Pancreas (tissue), 10 donors: ENCODE measurements at places on chromosomes 1 and 21. TPM values are rescaled to one million over a fixed set of nuclear protein-coding genes. Genes with fewer than 3 reads are reported as not detected.
A peak's percentile ranks its signal among the peaks of the same experiment; 100 is the strongest.

GRCh38 chr1:78003882-78004718, 639 bp upstream of the DNAJB4 start:
- peak overlapping the region; percentile 97 for H3K27ac ChIP-seq
- H3K4me3 ChIP-seq = peak overlapping the region; percentile 51
- DNase-seq = no peak

LCE1E gene
- not detected for total RNA-seq

- DNase-seq = no peak
- no peaks in the 10 kb centered on the region for H3K36me3 ChIP-seq
- no peak overlapping the region for H3K4me3 ChIP-seq
- no peak overlapping the region for H3K27ac ChIP-seq
- H3K4me1 ChIP-seq = no peaks in the 10 kb centered on the region
- H3K27me3 ChIP-seq = no peaks in the 10 kb centered on the region
Observed at GRCh38 chr1:23194119-23194984, 22.9 kb downstream of the HTR1D start.

DNA sequence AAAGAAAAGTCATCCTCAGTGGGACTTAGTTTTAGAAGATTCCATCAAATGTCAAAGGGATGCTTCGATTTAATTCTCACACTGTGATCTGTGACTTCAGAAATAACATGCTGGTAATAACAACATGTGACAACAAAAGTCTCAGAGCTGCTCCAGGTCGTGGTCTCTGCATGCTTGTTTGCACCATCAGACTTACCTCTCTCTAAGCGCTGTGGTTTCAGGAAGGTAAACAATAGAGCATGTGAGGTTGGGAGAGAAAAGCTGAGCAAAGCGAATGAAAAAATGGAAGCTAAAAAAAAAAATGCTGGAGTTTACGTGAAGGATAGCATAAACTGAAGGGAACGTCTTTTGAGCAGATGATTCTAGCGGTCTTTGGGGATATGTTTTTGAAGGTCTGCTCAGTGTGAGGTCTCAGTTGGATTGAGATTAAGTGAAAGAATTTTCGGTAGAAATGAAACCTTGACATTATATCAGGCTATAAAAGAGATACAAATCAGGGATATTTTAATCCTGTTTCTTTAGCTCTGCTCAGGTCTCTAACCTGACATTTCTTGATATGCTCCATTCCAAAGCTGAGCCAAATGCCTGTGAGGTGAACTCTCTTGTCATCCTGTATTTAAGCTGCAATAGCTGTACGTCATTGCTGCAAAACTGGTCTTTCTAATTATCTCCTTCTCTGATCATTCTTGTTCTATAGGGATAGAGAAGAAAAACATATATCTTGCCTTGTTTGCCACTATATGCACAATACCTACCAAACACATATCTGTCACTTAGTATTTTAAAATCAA, 86.5 kb downstream of the C1orf21 start:
- H3K4me1 ChIP-seq = no peaks in the 10 kb centered on the region
- no peaks in the 10 kb centered on the region for H3K36me3 ChIP-seq
- H3K27ac ChIP-seq = no peak overlapping the region
- no peaks in the 10 kb centered on the region for H3K27me3 ChIP-seq

EFNA3 gene
- 0.56 TPM for total RNA-seq

GRCh38 chr1:34929497-34929852, at the start of gene DLGAP3:
TSS of gene DLGAP3 (minus strand) at chr1:34929650. CDS start at chr1:34905383, 24,267 bp downstream.
- H3K27me3 ChIP-seq = no peaks in the 10 kb centered on the region
- peak; percentile 79 for DNase-seq
- peak within 1 kb of the TSS; percentile 44 for H3K4me3 ChIP-seq

DNA sequence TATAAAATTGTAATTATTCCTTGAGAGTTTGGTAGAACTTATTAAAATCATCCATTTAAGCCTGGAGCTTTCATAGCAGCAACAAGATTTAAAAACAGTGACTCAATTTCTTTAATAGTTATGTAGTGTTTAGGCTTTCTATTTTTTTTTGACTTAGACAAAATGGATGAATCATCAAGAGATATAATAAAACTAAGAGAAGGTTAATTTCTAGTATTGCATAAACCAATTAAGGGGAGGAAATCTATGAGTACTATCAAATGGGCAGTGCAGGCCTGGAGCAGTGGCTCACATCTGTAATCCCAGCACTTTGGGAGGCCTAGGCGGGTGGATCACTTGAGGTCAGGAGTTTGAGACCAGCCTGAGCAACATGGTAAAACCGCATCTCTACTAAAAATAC, 416.3 kb upstream of the USP24 start:
- H3K36me3 ChIP-seq = no peaks in the 10 kb centered on the region
- H3K27me3 ChIP-seq = no peaks in the 10 kb centered on the region
- H3K27ac ChIP-seq = no peak overlapping the region
- no peak overlapping the region for H3K4me3 ChIP-seq
- no peak for DNase-seq

GCSAML gene
- not detected for total RNA-seq

OR6P1 gene
- not detected for total RNA-seq

MCOLN2 gene
- 1.4 TPM for total RNA-seq

TMEM82 gene
- total RNA-seq = not detected

- no peak overlapping the region for H3K4me3 ChIP-seq
- H3K27ac ChIP-seq = no peak overlapping the region
- no peak for DNase-seq
- H3K36me3 ChIP-seq = no peaks in the 10 kb centered on the region
- peaks cover 4% of the 10 kb centered on the region for H3K4me1 ChIP-seq
Observed at GRCh38 chr21:38337793-38338192, 81.0 kb downstream of the KCNJ15 start.

GRCh38 chr21:42580793-42581321, 67.2 kb downstream of the SLC37A1 start:
- no peak overlapping the region for H3K27ac ChIP-seq
- DNase-seq = no peak
- H3K4me1 ChIP-seq = no peaks in the 10 kb centered on the region
- no peaks in the 10 kb centered on the region for H3K27me3 ChIP-seq
- H3K4me3 ChIP-seq = no peak overlapping the region

DNA sequence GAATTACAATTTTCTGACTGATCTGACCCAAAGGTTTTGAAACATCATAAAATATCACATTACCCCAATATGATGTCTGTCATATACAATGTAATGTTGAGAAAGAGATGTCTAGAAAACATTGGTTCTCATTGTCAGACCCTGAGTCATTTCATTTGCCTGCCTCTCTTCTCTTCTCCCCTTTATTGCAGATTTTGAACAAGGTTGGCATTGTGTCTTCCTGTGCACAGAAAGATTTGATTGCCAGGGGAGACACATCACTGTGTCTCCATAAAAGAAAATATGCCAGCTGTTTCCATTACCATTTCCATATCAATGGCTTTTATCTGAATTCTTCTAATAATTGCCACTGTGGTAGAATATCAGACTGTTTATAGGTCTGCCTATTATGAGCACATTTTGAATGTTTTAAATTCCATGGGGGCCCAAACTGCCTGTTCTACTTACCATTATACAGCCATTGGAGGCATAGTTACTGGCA, 65.6 kb downstream of the IFI44 start:
- H3K4me3 ChIP-seq = no peak overlapping the region
- H3K27ac ChIP-seq = no peak overlapping the region
- DNase-seq = no peak
- H3K36me3 ChIP-seq = no peaks in the 10 kb centered on the region
- no peaks in the 10 kb centered on the region for H3K27me3 ChIP-seq

- H3K27ac ChIP-seq = no peak overlapping the region
- H3K27me3 ChIP-seq = no peaks in the 10 kb centered on the region
- no peaks in the 10 kb centered on the region for H3K4me1 ChIP-seq
- no peak for DNase-seq
- H3K4me3 ChIP-seq = no peak overlapping the region
Observed at GRCh38 chr1:184215274-184215925, 163.9 kb downstream of the TSEN15 start.

- no peaks in the 10 kb centered on the region for H3K4me1 ChIP-seq
- no peak overlapping the region for H3K4me3 ChIP-seq
- H3K36me3 ChIP-seq = no peaks in the 10 kb centered on the region
- DNase-seq = no peak
- no peak overlapping the region for H3K27ac ChIP-seq
Observed at GRCh38 chr21:43278359-43278758, 109.6 kb downstream of the CRYAA start.

GRCh38 chr21:31559368-31560119, 99.9 kb upstream of the SOD1 start:
- H3K36me3 ChIP-seq = no peaks in the 10 kb centered on the region
- no peak overlapping the region for H3K27ac ChIP-seq
- H3K27me3 ChIP-seq = no peaks in the 10 kb centered on the region
- no peaks in the 10 kb centered on the region for H3K4me1 ChIP-seq
- peak overlapping the region; percentile 48 for H3K4me3 ChIP-seq
- peak; percentile 88 for DNase-seq

- no peaks in the 10 kb centered on the region for H3K27me3 ChIP-seq
- no peak overlapping the region for H3K4me3 ChIP-seq
- H3K36me3 ChIP-seq = no peaks in the 10 kb centered on the region
Observed at GRCh38 chr1:116825207-116825719, 71.0 kb downstream of the CD2 start.

- peaks cover 27% of the 10 kb centered on the region for H3K4me1 ChIP-seq
- peak; percentile 49 for DNase-seq
- H3K4me3 ChIP-seq = no peak overlapping the region
- no peaks in the 10 kb centered on the region for H3K27me3 ChIP-seq
Observed at GRCh38 chr1:37999430-38000232, 5.7 kb downstream of the FHL3 start.

DNA sequence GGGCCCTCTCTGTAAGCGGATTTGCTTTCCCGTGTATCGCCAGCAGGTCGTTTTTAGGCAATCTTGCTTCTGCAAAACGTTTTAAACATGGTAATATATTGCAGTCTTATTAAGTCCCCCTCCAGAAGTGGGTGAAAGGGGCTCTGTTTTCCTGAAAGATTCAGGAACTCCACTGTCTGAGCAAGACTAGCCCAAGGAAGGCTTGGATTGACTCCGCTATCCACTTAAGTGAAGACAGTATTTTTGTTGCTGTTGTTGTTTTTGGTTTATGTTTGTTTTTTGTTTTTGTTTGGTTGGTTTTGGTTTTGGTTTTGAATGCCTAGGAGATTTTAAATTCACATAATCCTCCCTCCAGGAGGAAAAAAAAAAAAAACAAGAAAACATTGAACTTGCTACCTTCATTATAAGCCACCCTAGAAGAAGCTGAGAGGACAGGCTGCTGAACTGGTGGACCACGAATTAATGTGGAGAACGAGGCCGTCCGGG, 29.1 kb upstream of the NFIA start:
- no peaks in the 10 kb centered on the region for H3K27me3 ChIP-seq
- no peaks in the 10 kb centered on the region for H3K36me3 ChIP-seq
- H3K27ac ChIP-seq = no peak overlapping the region
- peaks cover 6% of the 10 kb centered on the region for H3K4me1 ChIP-seq
- H3K4me3 ChIP-seq = no peak overlapping the region

- H3K4me3 ChIP-seq = no peak overlapping the region
- no peaks in the 10 kb centered on the region for H3K36me3 ChIP-seq
- DNase-seq = no peak
Observed at GRCh38 chr1:55322842-55323241, 107.7 kb upstream of the USP24 start.

DNA sequence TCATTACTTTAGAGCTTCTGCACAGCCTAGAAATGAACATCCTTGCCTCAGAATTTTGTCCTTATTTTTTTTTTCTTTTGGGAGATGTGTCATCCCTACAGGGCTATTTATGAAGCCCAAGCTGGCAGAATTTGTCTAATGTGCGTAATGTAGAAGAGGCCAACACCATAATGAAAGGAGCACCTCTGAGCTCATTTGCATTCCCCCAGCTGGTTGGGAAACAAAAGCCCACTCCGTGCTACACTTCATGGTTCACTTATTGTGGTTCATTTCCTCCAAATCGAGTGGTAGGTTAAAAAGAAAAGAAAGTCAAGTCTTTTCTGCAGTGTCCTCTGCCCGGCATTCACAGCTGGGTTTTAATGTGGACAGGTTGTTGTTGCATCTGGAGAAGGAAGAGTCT, 73.5 kb downstream of the KAZN start:
- H3K4me3 ChIP-seq = no peak overlapping the region
- no peaks in the 10 kb centered on the region for H3K4me1 ChIP-seq
- no peaks in the 10 kb centered on the region for H3K36me3 ChIP-seq
- H3K27ac ChIP-seq = no peak overlapping the region
